NCI-H446 (cell line): ENCODE measurements at places on chromosomes 3 and 15.
A peak's percentile ranks its signal among the peaks of the same experiment; 100 is the strongest.

GRCh38 chr3:23629181-23629894 lies 176.4 kb upstream of the UBE2E1 start:
- DNase-seq: no peak

DNA sequence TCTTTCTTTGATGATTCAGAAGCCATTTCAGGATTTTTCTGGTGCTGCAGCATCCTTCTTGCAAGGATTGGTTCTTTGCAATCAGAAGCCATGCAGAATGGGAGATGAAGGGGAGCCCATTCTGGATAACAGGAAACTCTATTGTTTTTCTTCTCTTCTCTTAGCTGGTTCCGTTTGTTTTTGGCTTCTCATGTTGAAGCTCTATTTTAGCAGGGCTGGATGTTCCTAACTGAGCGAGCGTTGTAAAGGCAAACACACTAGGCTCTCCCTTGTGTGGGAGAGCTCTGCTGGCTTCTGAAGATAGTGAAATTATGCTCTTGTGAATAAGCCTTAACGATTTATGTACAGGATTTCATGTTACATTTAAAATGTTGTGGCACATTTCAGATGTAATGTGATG lies 8.3 kb downstream of the CACNA1D start:
- DNase-seq: no peak

DNA sequence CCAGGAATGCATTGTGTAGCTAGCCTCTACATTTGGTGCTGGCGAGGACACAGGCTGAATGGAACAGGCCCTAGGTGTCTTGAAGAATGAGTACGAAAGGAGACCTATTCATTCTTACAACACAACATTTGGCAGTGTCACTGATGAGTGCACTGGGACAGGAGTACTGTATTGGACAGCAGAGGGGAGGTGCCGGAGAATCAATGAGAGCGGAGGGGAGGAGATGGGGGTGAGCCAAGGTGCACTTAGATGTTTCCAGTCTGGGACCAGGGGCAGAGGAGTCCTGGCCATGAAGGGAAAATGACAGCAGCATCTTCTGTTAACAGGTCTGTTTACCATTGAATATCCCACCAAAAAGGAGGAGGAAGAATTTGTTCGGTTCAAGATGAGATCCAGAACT lies 53.2 kb downstream of the C3orf20 start:
- DNase-seq: no peak

DNA sequence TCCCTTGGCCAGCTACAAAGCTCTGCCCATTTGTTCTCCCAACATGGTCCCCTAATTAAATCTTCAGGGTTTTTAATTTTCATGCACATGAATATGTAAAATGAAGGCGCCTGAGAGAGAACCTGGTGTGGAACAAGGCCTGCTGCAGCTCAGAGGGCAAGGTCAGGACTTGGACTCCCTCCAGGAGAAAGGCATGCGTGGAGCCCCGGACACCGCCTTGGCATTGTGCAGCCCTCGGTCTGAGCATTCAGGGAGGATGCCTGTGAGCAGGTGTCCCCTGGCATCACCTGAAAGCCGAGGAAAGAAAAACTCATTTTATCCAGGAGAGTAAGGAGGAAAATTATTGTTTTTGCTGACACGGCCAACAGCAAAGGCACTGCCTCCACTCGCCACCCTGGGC lies 33.8 kb upstream of the EPHB1 start:
- DNase-seq: no peak

- DNase-seq: no peak
Measured at GRCh38 chr3:24037971-24038370, 92.9 kb downstream of the NR1D2 start.

DNA sequence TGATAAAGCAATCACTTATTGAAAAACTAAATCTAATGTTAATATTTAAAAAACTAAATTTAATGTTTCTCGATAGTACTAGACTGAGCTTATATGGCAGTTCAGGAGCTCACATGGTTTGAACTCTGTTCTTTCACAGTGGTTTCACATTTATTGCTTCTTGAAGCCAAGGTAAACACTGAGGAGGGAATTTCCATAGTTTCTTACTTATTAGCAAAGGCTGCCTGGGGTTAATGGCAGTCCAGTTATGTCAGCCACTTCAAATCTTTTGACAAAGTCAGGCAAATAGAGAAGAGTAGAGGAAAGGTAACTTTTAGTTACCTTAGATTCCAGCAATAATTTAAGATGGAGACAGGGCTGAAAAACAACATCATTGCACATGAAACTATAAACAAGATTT lies 831.5 kb downstream of the ROBO2 start:
- no peak for DNase-seq

DNA sequence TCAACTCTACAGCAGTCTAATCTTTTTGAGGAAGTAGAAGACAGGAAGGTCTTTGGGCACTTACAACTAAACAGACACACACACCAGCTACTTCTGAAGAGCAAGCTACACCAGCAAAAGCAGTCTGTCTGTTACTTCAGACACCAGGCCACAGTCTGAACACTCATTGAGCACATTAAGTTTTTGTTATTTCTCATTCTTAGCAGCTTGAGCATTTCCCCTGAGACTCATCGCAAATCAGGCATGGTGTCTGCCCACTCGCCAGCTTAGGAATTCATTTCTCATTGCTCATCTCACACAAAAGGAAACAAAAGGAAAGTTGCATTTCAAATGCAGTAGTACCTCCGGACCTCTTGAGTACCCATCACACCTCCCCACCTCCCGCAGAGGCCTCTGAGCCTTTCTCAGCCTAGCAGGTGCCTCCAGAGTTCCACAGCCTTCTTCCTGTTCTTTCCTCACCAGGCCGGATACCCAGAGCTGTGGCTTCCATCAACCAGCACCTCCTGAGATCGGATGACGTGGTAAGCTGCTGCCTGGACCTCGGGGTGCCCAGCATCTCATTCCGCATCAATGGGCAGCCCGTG lies 302.0 kb downstream of the RYR3 start:
- DNase-seq: no peak

GRCh38 chr3:15281817-15282216 lies 50.6 kb downstream of the SH3BP5 start:
- no peak for DNase-seq

DNA sequence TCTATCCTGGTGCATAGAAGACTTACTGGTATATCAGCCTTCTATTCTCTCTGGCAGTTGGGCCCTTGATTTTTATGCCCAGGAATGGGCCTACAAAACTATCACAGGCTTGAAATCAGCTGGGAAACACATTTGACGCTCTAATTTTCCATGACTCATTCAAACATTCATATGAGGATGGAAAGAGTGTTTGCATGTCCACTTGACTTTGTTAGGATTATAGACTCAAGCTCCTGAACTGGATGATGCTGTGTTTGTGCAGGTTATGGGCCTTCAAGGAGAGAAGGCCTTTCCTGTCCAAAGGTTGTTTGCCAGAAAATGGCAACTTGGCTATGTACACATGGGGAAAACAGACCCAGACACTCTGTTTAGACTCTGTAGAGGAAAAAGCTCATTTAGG lies 219.9 kb downstream of the GAP43 start:
- DNase-seq: no peak

- DNase-seq: no peak
Measured at GRCh38 chr15:98178861-98179260, 218.4 kb downstream of the ARRDC4 start.

- DNase-seq: no peak
Measured at GRCh38 chr3:11304175-11304574, 32.0 kb downstream of the ATG7 start.

- no peak for DNase-seq
Measured at GRCh38 chr3:146746190-146746589, 141.0 kb upstream of the PLSCR5 start.

DNA sequence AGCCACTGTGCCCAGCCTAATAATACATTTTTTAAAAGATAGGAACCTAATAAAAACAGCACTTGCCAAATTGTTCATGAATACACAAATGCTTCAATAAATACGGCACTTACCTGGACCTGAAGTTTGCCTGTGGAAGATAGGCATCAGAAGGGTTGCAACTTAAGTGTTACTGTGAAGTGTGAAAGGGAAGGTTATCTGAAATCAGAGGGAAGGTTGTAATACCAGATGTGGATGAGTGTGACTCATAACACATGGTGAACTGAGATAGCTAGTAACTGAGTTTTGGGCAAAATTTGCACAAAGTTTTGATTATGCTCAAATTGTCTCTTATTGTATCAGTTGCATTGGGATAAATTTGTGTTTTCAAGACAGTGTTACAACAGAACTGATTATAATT lies 68.0 kb downstream of the ATP11B start:
- no peak for DNase-seq

DNA sequence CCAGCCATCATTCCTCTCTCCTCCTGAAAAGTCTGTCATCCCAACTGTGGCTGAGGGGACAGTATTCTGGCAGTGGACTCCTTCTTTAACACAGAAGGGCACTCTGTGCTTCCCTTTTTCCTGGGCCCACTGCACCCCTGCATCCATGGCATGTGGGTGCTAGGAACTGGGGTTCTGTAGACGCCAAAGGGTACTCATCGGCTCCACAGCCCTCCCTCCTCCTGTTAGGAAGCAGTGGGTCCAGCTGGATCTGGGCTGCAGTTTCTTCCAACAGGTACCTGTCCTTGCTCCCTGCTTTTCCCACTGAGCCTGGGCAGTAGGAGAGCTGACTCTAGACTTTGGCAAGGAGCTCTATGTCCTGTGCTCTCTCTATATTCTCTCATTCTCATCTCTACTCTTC lies 6.4 kb upstream of the MANF start:
- no peak for DNase-seq

GRCh38 chr3:128041344-128041743 lies 10.9 kb upstream of the SEC61A1 start:
- DNase-seq: no peak

- DNase-seq: peak; percentile 35
Measured at GRCh38 chr15:47961401-47962090, 159.2 kb upstream of the SLC24A5 start.

DNA sequence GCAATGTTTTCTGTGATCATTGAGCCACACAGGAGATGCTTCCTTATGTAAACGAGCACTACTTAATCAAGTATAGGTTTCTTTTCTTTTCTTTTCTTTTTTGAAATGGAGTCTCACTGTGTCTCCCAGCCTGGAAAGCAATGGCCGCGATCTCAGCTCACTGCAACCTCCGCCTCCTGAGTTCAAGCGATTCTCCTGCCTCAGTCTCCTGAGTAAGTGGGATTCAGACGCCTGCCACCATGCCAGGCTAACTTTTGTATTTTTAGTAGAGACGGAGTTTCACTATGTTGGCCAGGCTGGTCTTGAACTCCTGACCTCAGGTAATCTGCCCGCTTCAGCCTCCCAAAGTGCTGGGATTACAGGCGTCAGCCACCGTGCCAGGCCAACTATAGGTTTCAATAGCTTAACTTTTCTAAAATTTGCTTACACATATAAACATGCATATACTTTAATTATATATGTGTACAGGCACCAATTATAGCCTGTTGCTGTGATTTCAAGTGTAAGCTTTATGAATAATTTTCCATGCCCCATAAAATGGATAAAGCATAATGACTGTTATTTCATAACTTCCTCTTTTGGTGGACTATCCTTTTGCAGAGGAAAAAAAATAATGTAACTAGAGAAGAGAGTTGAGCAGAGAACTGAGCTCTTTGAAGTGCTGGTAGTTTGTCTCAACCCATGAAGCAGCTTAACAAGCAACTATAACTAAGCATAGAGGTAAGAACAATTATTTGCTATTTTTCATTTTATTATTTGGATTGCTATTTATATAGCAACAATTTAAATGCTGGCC lies 24.8 kb upstream of the MBNL1 start:
- DNase-seq: no peak

GRCh38 chr15:70435872-70436271 lies 327.5 kb downstream of the UACA start:
- no peak for DNase-seq

DNA sequence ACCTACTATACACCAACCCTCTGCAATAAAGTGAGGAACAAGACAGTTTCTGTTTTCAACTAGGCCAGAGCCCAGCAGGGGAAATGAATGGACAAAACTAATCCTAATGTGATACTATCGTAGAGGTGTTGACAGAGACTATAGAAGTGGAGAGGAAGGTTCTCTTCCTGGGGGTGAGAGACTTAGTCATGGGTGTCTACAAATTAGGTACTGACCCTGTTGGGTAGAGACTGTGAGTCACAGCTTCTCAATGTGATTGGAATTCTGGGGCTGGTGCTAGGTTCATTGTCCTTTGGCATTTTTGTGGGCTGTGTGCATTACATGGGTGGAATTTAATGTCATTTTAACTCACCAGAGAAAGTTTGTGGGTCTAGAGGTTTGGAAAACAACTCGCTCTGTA lies 79.3 kb downstream of the ADAMTSL3 start:
- no peak for DNase-seq

DNA sequence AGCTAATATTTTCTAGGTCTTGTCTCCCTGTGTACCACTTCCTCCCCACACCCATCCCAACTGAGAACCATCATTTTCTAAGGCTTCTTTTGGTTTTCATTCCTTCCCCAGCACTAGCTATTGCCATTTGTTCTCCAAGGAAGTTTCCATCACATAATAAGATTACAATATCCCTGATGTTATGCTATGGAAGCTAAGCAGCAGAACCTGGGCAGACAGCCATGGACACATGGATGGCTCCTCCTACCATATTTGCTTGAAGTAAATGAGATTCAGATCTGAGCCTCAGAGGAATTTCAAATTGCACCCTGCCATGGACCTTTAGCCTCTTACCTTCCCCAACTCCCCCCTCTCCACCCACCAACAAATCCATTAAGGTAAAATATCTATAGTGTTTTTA lies 31.5 kb downstream of the GASK1A start:
- no peak for DNase-seq

GRCh38 chr3:129992781-129993180 lies 18.3 kb downstream of the TRH start:
- no peak for DNase-seq

GRCh38 chr3:100221159-100221558 lies 39.6 kb upstream of the TBC1D23 start:
- no peak for DNase-seq

- DNase-seq: no peak
Measured at GRCh38 chr3:111548092-111548491, 6.1 kb downstream of the CD96 start.

- DNase-seq: peak; percentile 28
Measured at GRCh38 chr15:64503197-64503596, 42.8 kb downstream of the ZNF609 start.

DNA sequence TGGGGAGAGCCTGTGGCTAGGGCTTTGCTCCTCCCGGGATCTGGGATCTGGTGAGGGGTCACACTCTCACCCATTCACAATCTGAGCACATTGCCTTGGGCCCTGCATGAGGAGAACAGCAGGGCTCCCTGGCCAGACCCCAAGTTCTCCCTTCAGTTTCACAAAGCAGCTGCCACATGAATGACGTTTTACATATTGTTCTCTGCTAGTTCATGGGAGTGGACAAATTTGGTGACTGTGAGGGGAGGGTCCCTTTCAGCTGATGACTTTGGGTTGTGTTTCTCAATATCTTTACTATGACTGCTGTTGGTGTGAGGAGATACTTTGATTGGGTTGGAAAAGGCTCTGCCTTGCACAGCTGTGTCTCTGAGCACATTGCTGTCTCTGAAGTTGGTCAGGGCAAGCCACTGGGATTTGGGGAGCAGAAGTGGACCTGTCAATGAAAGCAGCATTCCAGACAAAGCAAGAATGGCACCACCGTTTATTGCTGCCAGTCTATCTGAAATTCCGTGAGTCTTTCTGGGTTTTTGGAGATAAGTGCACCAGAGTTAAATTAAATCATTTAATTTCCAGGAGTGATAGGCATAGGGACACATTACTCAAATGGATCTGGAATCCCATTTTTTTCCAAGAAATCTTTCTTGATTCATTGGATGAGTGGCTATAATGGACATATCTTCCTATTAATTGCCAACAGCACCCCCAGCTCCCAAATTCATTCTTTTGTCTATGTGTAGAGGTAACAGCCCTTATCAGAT lies 10.3 kb downstream of the TIMP4 start:
- DNase-seq: no peak
